ENCODE measurements at places on chromosomes 3 and 15.

DNA sequence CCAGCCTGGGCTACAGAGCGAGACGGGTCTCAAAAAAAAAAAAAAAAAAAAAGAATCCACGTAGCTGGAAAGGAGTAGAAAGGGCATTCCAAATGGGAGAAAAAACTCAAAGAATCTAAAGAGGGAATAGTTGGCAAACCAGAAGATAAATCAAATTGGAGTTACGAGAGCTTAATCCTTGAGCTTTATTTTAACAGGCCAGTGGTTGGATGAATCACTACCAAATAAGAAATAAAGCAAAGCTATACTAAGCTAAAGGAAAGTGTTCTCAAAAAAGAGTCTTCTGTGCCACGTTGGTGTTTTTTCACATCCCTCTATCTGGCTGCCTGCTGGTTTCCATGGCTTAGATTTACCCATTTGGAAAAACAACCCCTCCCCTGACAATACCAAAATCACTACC is 14.0 kb downstream of the VGLL4 start:
- DNase-seq = peak; percentile 76

DNA sequence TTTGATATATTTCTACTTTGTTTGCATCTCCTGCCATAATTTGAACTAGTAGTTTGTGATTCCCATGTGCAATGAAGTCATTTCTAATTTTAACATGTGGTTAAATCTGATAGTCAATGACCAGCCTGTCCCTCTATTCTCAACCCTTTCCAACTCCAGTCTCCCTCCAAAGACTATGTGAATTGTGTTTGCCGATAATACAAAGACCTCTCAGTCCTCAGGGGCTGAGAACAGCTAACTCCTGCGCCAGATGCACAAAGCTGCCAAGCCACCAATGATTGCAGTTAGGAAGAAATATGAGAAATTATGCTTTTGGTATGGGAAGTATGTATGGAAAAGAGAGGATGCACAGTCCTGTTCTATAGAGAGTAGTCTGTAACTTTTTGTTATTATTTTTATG is 54.0 kb downstream of the KCNH8 start:
- no peak for DNase-seq

- peak; percentile 57 for DNase-seq
These were observed 69.2 kb downstream of the MEIS2 start for GRCh38 chr15:37031198-37031597.

- DNase-seq = no peak
These were observed 60.6 kb downstream of the THRB start for GRCh38 chr3:24433838-24434591.

- DNase-seq = no peak
These were observed 17.7 kb upstream of the SHISA5 start for GRCh38 chr3:48521635-48522034.

DNA sequence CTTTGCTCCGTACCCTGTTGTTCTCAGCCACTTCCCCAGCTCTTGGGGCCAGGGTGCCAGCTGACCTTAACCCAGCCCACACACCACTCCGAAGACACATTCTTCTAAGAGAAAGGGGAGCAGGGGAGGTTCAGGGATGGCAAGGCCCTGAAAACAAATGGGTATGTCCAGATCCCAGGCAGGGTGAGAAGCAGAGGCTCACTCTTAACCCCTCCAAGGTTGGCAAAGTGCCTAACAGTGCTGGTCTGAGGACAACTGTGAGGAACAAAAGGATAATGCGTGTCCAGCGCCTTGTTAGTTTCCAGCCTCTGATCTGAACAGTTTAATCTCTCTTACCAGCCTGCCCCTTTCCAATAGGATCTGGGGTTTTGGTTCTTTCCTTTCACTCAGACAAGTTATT is 1.5 kb downstream of the TMEM44 start:
- DNase-seq = no peak

- peak; percentile 55 for DNase-seq
These were observed 10.2 kb upstream of the HERC1 start for GRCh38 chr15:63843901-63844317.

- no peak for DNase-seq
These were observed 320.6 kb downstream of the SV2B start for GRCh38 chr15:91420689-91421088.

- DNase-seq = peak; percentile 11
These were observed 153.0 kb downstream of the UBE2E2 start for GRCh38 chr3:23356169-23356568.

DNA sequence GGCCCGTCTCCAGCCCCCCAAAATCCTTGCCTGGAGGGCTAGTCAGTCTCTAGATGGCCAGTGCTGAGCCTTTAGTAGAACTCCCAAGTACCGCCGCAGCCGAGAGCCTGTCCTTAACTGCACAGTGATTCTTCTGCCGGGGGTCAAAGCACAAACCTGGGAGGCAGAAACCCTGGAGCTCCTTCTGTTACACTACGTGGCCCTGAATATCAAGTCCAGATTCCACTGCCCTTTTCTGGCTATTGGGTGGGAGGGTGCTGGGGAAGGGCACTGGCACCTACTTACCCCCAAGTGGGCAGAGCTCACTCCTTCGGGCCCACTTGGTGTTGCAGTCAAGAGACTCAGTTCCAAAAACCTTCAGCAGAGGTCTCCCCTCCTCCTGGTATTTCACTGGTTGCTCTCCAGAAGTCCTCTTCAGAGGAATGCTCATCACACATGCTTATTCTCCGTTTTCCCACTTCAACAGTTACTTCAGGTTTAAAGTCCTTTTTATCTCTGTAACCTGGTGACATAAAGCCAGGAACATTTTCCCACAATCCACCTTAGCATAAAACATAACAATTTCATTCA is 10.8 kb downstream of the PDHB start:
- peak; percentile 48 for DNase-seq

DNA sequence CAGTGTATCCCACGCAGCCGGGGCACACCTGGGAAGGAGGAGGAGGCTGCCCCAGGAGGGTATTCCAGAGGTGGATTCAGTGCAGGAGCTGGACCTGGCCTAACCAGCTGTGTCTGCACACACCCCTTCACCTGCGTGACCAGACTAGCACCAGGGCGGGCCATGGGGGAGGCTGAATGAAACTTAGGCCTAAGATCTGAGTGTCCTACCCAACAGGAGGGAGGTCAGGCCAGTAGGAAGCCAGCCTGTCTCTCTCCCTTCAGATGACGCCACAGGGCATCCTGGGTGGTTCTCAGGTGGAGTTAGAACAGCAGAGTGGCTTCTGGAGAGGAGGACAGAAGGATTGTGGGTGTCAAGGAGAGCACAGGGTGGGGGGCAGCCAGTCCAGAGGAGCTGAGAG is 3.4 kb upstream of the SEMA3F start:
- no peak for DNase-seq

Data from GM23248 (cell line).